ENCODE measurements at places on chromosomes 7 and 10.

DNA sequence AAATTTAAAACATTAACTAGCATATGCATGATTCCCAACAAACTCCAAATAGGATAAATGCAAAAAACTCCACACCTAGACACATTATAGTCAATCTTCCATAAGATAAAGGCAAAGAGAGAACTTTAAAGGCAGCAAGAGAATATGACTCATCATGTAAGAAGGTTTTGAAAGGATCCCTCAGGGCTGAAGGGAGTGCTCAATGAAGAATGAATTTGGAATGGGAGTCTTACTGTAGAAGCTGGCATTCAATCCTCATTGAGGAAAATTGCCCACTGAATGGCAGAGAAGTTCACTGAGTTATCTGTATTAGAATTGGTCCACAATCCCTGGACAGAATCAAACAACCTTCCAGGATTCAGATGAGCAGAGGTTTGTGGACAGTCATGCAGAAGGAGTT, 26.1 kb upstream of the ZNF365 start:
- no peak for DNase-seq

GRCh38 chr10:86837663-86838062, 81.2 kb downstream of the BMPR1A start:
- DNase-seq: no peak

GRCh38 chr7:107180378-107180777, 11.6 kb downstream of the HBP1 start:
- DNase-seq: no peak

- DNase-seq: no peak
Measured at GRCh38 chr7:46230990-46231305, 309.9 kb upstream of the IGFBP3 start.

- no peak for DNase-seq
Measured at GRCh38 chr7:84535580-84536270, 341.1 kb upstream of the SEMA3A start.

DNA sequence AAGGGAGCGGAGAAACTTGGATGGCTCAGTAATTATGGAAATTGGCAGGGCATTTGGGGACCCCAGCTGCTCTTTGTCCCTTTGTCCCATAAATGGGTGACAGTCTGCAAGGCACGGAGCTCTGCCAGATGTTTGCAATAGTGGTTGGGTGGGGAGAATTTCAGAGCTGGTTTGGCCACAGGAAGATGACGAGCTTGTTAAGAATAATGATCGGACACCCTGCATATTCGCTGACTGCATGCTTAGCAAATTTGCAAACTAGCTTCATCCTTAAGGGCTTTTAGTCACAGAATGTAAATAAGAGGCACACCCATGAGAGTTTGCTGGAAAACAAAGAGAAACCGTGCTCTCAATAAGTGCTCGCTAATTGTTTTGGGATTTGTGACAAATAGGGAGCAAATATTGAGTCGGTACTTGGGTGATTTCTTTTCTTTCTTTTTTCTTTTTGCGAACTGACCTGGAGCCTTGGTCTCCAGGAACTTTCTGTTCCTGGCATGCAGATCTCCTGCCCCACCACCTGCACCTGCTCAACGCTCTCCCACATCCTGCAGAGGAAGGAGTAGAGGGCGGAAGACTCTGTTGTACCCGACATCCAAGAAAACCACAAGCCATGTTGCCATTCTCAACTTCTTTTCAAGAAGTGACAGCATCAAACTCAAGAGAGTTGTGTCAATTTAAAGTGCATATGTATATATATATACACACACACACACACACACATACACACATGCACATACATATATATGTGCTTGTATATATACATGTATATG, 238.9 kb downstream of the CAMK1D start:
- no peak for DNase-seq

GRCh38 chr7:69864822-69865221, 266.5 kb downstream of the AUTS2 start:
- DNase-seq: no peak

DNA sequence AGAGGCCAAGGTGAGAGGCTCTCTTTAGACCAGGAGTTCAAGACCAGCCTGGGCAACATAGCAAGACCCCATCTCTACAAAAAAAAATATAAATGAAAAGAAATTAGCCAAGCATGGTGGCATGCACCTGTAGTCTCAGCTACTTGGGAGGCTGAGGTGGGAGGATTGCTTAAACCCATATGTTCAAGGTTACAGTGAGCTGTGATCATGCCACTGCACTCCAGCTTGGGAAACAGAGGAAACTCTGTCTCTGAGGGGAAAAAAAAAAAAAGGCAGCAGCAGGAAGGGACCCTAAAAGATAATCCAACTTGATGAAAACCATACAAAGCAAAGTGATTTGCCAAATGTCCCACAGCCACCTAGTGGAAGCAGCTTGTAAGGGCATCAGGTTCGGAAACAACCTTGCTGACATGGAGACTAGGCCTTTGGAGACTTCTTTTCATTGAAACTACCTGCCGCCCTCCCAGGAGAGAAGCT, 15.6 kb upstream of the PBLD start:
- DNase-seq: peak; percentile 19

GRCh38 chr7:136741941-136742340, 126.5 kb upstream of the CHRM2 start:
- DNase-seq: no peak

GRCh38 chr10:84329196-84329611, 815 bp downstream of the CCSER2 start:
- no peak for DNase-seq

DNA sequence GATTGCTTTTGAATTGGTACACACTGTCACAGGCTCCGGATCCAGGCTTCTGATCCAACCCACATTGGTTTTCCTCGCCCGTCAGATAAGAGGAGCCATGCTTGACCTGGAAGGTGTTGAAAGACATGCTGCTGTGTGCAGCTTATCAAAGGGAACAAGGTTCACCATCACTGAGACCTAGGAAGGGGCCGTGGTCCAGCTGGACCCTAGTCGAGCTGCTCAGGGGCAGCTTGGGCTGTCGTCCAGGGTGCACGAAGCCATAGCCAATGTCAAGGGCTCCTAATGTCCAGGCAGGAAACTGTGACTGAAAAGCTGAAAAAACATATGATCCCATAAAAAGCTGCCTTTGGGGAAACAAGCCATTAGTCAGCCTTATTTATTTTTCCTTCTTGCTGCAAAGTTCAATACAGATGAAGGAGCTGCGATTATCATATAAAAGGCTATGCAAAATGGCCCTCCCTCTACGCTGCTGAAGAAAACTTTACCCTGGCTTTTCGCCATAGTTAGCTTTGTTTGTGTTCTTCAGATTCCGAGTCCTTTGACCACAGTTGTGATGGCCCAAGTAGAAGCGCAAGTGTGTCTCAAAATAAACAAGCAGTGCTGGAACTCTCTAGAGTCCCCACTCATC, 118.0 kb downstream of the CREB5 start:
- no peak for DNase-seq

- DNase-seq: no peak
Measured at GRCh38 chr7:11650500-11650899, 181.5 kb downstream of the THSD7A start.

DNA sequence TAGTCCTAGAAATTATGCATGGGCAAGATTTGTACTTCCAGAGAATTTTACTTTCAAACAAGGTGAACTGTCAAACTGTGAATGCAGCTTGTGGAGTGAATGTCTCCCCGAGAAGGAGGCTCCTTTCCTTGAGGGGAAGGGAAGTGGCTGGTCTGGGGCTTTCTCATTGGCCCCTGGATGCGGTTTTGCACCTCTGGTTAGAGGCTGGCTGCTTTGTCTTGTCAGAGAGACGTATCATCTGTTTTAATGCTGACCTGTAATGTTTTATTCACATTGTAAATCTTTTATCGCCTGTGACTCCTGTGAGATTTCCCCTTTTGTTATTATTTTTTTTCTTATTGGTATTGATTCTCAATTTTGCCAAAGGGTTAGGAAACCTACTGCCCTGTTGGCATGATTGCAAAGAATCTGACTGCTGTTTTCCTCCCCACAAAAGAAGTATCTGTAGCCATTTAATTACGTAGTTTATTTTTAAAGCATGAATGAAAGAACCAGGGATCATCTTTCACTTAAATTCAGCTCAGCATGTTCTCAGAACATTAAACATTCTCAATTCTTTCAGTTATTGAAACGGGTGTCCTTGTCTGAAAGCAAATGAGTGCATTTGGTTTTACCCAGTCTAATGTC, 238.3 kb upstream of the NFE2L3 start:
- no peak for DNase-seq

GRCh38 chr10:67098461-67098860, 172.6 kb downstream of the LRRTM3 start:
- no peak for DNase-seq

GRCh38 chr10:4980793-4981192, 17.6 kb downstream of the AKR1C1 start:
- DNase-seq: no peak
